ENCODE measurements at places on chromosomes 4 and X.

GRCh38 chr4:183220236-183220635 lies 99.8 kb downstream of the CLDN22 start:
- DNase-seq: no peak

DNA sequence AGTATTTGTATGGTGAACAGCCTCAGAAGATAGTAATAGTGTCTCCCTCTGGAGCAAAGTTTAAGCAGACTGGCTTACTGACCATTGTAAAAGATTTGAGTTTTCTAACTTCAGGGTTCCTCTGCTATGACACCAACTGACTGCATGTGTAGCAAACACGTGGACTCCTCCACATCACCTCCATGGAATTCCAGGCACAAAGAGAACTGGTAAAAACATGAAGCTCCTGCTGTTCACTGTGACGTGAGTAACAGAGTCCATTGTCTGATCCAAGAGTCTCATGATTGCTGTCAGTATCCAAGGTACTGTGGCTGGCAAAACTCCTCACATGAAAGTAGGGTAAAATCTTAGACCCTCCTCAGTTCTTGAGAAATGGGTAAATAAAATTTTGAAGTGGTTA lies 107.6 kb upstream of the FAM9B start:
- no peak for DNase-seq

GRCh38 chrX:114964374-114964773 lies 53.0 kb downstream of the IL13RA2 start:
- DNase-seq: no peak

- DNase-seq: no peak
Observed at GRCh38 chr4:76605099-76605563, 170.1 kb downstream of the SHROOM3 start.

Measured in effector memory CD8-positive, alpha-beta T cell (primary cell).